Peyer's patch (tissue), 4 donors: ENCODE measurements at places on chromosomes 6 and 20. TPM values are rescaled to one million over a fixed set of nuclear protein-coding genes. Genes with fewer than 3 reads are reported as not detected.

Gene IL20RA
- not detected for total RNA-seq

Gene RIOK1
- total RNA-seq, result 8.2 TPM

Gene WFDC5
- not detected for total RNA-seq

Gene AHI1
- 21.4 TPM for total RNA-seq

Gene OR12D3
- total RNA-seq, result not detected

Gene RAMACL
- total RNA-seq, result not detected

Gene KHDC1L
- total RNA-seq, result not detected

- H3K27me3 ChIP-seq, result no peaks in the 10 kb centered on the region
- no peak for DNase-seq
- H3K27ac ChIP-seq, result no peak overlapping the region
- H3K4me3 ChIP-seq, result no peak overlapping the region
- H3K36me3 ChIP-seq, result no peaks in the 10 kb centered on the region
Measured at GRCh38 chr6:126176282-126176681, 163.6 kb upstream of the CENPW start.

DNA sequence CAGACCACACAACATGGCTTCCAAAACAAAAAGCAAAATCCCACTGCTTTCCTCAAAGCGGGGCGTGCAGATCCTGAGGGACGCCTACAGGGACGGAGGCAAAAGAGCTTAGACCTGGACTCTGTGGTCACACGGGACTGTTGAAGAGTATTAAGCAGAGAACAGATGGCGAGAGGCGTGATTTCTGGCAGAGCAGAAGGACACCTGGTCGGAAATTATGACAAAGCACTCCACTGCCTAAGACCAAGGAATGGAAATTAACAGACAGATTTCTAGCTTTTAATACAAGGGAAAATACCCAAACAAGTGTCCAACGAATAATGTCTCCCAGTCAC lies 15.4 kb downstream of the CST7 start:
- H3K27me3 ChIP-seq, result no peaks in the 10 kb centered on the region
- no peak for DNase-seq
- H3K4me1 ChIP-seq, result no peaks in the 10 kb centered on the region
- no peak overlapping the region for H3K27ac ChIP-seq

DNA sequence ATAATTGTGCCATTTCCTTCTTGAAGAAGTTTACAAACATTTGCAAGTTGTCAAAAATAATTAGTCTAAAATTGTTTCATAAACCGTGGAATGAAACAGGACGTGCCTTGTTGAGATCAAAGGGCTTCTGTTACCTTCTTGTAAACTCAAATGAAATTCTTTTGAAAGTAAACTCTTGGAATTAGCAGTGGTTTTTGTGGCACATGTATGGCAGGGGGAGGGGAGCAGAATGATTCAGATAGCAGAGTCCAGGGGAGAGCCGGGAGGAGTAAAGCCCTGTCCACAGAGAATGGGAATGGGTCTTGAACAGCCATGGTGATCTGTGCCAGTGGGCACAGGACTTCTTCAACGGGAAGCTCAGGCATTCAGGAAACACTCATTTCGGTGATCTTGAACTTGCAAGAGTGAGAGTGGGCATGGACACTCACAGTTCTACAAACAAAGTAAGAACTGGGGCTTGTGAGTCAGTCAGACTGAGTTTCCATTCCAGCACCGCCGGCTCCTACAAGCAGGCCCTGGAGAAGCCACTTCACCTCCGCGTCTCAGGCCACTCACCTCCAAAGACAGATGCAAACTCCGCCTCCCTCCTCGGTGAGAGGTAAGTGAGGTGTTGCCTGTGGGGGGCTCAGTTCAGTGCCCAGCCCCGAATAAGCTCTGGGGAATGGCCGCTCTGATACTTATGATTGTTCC lies 143.1 kb downstream of the CDH26 start:
- no peaks in the 10 kb centered on the region for H3K36me3 ChIP-seq
- H3K4me1 ChIP-seq, result no peaks in the 10 kb centered on the region
- no peak for DNase-seq
- H3K27ac ChIP-seq, result no peak overlapping the region
- H3K4me3 ChIP-seq, result no peak overlapping the region

- H3K27me3 ChIP-seq, result no peaks in the 10 kb centered on the region
- no peak for DNase-seq
- H3K27ac ChIP-seq, result peak overlapping the region; percentile 98
- peak overlapping the region; percentile 91 for H3K4me3 ChIP-seq
- no peaks in the 10 kb centered on the region for H3K36me3 ChIP-seq
- H3K4me1 ChIP-seq, result no peaks in the 10 kb centered on the region
Measured at GRCh38 chr6:106512968-106513574, 116.2 kb downstream of the RTN4IP1 start.

DNA sequence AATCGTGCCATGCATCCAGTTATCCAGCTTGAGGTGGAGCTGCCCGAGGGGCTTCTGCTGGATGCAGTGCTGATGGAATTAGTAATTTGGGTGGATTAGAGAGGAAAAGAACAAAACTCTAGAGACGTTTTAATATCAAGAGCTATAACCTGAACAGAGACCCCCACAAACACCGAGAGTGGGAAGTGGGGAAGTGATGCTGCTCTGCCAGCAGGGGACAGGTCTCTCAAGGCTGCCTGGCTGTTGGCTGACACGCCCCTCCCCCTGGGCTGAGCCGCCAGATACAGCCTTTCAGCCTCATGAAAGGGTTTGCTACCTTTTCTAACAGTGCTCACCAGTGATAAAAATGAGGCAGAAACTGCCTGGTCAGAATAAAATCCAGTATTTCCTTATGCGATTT lies 9.6 kb downstream of the LEMD2 start:
- no peak overlapping the region for H3K27ac ChIP-seq
- H3K36me3 ChIP-seq, result no peaks in the 10 kb centered on the region
- H3K4me1 ChIP-seq, result no peaks in the 10 kb centered on the region
- no peak for DNase-seq
- no peaks in the 10 kb centered on the region for H3K27me3 ChIP-seq
- no peak overlapping the region for H3K4me3 ChIP-seq

GRCh38 chr6:47733879-47734558 lies 35.6 kb downstream of the ADGRF4 start:
- no peak overlapping the region for H3K27ac ChIP-seq
- H3K27me3 ChIP-seq, result no peaks in the 10 kb centered on the region
- no peak overlapping the region for H3K4me3 ChIP-seq

- H3K36me3 ChIP-seq, result no peaks in the 10 kb centered on the region
- no peak for DNase-seq
- no peak overlapping the region for H3K27ac ChIP-seq
- no peaks in the 10 kb centered on the region for H3K27me3 ChIP-seq
Measured at GRCh38 chr6:24228123-24228522, 102.1 kb downstream of the NRSN1 start.

DNA sequence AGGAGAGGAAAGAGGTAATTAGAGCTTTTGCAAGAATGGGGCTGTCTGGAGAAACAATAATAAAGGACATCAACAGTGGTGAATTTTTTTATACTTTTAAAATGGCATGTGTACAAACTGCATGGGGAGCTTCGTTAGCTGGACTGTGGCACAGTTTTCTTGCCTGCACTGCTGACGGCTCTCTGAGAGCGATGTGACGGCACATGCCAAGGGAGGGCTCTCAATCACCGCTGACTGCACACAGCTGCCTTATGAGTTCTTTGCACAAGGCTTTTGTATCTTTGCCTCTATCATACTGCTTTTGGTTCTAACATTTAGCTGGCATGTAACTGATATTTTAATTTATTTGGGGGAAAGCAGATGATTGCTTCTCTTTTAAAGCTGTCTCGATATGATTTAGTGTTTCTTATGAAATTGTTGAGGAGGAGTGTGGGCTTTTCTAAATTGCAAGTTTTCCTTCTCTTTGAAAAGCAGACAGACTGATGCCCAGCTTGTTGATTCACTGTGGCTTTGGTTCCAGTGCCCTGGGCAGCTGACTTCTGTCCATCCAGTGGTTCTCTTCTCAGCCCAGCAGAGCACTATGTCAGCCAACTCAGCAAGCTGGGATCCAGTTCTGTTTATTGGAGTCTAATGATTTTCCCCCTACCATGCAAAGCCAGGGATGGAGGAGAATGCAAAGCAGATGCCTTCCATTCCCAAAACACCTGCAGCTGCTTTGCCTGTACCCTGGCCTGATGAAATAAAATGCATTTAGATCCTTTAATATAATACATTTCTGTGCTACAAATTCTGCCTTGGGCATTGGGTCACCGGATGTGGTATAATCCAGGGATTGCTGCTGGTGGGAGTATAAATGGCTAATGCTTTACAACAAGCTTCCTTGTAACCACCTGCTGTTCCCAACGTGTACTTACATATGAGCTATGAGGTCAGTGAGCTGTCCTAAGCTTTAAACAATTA lies 323.9 kb downstream of the ZFAND3 start:
- no peaks in the 10 kb centered on the region for H3K4me1 ChIP-seq
- H3K4me3 ChIP-seq, result no peak overlapping the region
- no peak for DNase-seq
- H3K36me3 ChIP-seq, result peaks cover 13% of the 10 kb centered on the region
- H3K27me3 ChIP-seq, result no peaks in the 10 kb centered on the region

DNA sequence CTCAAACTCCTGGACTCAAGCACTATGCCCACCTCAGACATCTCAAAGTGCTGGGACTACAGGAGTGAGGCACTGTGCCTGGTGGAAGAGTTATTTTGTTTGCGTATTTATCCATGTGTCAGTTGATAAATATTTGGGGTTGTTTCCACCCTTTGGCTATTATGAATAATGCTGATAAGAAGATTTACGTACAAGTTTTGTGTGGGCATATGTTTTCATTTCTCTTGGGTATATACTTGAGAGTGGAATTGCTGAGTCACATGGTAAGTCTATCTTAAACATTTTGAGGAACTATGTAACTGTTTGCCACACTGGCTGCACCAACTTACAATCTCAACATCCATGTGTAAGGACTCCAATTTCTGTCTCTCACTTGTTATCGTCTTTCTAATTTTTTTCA lies 200.3 kb downstream of the RNGTT start:
- DNase-seq, result no peak
- H3K27me3 ChIP-seq, result no peaks in the 10 kb centered on the region
- no peaks in the 10 kb centered on the region for H3K36me3 ChIP-seq
- no peak overlapping the region for H3K27ac ChIP-seq

DNA sequence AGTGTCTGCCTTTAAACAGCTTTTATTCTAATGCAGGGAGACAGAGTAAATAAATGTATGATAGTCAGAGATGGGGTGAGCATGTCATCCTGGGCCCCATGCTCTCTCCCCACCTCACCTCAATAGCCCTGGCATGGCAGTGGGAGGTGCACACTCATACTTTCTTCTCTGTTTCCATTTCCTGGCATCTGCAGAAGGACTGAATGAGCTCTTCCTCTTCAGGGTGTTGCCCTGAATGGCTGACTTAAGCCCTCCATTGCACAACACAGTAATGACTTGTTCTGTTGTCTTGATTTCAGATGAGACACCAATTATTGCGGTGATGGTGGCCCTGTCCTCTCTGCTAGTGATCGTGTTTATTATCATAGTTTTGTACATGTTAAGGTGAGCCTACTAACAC lies 57.0 kb upstream of the GNRH2 start:
- no peaks in the 10 kb centered on the region for H3K27me3 ChIP-seq
- no peak overlapping the region for H3K27ac ChIP-seq
- no peaks in the 10 kb centered on the region for H3K36me3 ChIP-seq
- no peak for DNase-seq
- H3K4me3 ChIP-seq, result no peak overlapping the region
- no peaks in the 10 kb centered on the region for H3K4me1 ChIP-seq

- no peaks in the 10 kb centered on the region for H3K4me1 ChIP-seq
- H3K4me3 ChIP-seq, result no peak overlapping the region
- H3K36me3 ChIP-seq, result no peaks in the 10 kb centered on the region
- no peak for DNase-seq
Measured at GRCh38 chr6:155964544-155964943, 508.9 kb upstream of the NOX3 start.

- DNase-seq, result no peak
- H3K4me1 ChIP-seq, result no peaks in the 10 kb centered on the region
- H3K27ac ChIP-seq, result no peak overlapping the region
- no peaks in the 10 kb centered on the region for H3K27me3 ChIP-seq
- H3K4me3 ChIP-seq, result no peak overlapping the region
Measured at GRCh38 chr6:134020968-134021367, 31.5 kb downstream of the SLC2A12 start.

DNA sequence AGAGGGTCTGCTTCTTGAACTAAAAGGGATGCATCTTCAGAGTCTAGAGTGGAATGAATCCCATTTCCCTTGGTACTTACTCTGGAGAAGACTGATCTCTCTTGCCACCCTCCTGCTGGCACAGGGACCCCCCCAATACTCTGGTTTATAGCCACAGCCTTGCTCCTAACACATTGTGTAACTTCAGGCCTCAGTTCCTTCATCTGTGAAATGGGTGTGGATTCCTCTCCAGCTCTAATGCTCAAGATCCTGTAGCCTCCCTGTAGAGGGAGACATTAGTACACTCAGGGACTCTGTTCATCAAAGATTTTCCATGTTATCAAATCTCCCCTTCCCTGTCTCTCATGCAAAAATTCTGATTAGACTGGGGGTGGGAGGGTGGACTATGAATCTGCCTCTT lies 315.7 kb upstream of the MOCS1 start:
- H3K27ac ChIP-seq, result no peak overlapping the region
- no peak overlapping the region for H3K4me3 ChIP-seq
- H3K27me3 ChIP-seq, result no peaks in the 10 kb centered on the region
- no peaks in the 10 kb centered on the region for H3K36me3 ChIP-seq
- DNase-seq, result no peak
- no peaks in the 10 kb centered on the region for H3K4me1 ChIP-seq

DNA sequence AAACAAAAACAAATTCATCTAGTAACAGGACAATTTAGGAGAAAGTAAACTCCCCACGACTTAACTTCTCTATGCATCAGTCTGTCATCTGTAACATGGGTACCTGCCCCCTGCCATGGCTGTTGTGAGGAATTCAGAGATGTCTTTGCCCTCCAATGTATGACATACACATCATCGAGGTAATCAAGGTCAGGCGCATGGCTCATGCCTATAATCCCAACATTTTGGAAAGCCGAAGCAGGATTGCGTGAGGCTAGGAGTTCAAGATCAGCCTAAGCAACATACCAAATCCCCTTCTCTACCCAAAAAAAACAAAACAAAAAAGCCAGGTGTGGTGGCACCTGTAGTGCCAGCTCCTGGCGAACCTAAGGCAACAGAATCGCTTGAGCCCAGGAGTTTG lies 9.0 kb downstream of the EEF1A1 start:
- H3K36me3 ChIP-seq, result peaks cover 29% of the 10 kb centered on the region
- no peak for DNase-seq
- no peaks in the 10 kb centered on the region for H3K27me3 ChIP-seq
- peaks cover 10% of the 10 kb centered on the region for H3K4me1 ChIP-seq

DNA sequence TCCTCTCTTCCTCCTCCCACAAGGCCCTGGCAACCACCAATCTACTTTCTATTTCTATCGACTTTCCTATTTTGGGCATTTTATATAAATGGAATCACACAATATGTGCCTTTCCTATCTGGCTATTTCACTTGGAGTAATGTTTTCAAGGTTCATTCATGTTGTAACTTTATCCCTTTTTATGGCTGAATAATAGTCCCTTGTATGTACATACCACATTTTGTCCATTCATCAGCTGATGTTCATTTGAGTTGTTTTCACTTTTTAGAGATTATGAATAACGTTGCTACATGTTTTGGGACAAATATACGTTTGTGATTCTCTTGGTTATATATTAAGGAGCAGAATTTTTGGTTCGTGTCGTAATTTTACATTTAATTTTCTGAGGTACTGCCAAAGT lies 33.9 kb downstream of the SCGN start:
- no peaks in the 10 kb centered on the region for H3K27me3 ChIP-seq
- no peak for DNase-seq
- no peaks in the 10 kb centered on the region for H3K36me3 ChIP-seq
- H3K4me3 ChIP-seq, result no peak overlapping the region

- H3K27me3 ChIP-seq, result no peaks in the 10 kb centered on the region
- DNase-seq, result no peak
- H3K27ac ChIP-seq, result no peak overlapping the region
- H3K36me3 ChIP-seq, result no peaks in the 10 kb centered on the region
Measured at GRCh38 chr6:89599727-89600126, 38.8 kb downstream of the LYRM2 start.
